Vagina (tissue), 2 donors: ENCODE measurements at places on chromosomes 1 and 21.

DNA sequence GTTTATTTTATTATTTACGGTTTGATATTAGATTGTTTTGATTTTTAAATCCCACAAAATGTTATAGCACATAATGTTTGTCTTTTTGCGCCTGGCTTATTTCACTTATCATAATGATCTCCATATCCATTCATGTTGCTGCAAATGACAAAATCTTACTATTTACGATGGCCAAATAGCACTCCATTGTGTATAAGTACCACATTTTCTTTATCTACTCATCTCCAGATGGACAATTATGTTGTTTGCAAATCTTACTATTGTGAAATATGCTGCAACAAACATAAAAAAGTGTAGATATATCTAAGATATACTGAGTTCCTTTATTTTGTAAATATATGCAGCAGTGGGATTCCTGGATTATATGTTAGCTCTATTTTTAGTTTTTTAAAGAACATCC is 1568.3 kb downstream of the AMY1C start:
- DNase-seq: no peak

- DNase-seq: no peak
Observed at GRCh38 chr1:82048596-82048995, 247.9 kb downstream of the ADGRL2 start.

DNA sequence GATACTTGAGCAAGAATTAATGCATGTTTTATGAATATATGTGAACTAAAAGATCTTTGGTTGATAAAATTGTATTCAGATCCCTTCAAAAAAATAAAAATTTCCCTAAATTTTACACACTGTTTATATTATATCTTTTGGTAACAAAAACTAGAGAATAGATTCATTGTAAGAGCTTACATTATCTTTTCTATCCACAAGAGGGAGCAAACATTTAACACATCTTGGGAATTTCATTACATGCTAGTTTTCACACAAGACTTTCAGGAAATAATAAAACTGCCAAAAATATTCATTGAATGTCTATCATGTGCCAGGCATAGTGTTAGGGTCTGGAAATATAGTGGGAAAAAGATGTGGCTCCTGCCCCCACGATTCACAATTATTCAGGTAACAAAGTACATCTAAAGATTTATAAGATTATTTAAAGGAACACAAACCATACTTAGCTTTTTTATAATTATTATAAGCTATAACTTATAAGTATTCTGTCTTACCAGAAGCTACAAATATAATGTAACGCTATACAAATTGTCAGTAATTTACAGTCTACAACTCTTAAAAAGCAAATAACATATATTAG is 30.6 kb downstream of the FAF1 start:
- DNase-seq: no peak

GRCh38 chr1:162892906-162893611 is 32.1 kb upstream of the CCDC190 start:
- DNase-seq: no peak

DNA sequence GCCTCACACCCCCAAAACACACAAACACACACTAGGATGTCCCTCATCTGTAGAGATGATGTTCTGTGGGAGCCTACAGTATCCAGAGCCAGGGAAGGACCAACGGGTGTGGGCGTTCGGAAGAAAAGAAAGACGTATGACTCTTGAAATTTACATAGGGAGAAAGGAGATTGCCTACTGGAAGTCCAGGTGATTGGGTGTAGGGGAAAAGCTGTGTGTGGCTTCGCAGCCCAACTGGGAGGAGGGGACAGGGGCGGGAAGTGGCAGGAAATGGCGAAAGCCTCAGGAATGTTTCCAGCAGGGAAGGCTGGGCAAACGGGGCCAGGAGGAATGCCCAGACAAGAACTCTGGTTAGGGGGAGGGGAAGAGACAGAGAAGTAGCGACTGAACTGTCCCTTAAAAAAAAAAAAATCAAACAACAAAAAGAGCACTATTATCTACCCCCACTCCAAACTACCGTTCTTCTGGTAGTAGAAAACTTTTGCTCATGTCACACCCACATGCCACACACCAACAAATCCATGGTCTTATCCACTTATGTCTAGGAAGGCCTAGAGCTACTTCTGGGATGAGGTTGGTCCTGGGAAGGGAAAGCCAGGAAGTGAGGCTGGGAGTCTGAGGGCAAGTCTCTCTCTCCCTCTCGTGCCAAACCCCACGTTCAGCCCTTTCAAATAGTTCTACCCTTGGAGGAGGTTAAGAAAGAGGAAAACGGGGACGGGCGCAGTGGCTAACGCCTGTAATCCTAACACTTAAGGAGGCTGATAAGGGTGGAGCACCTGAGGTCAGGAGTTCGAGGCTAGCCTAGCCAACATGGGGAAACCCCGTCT is 1.8 kb upstream of the CKS1B start:
- DNase-seq: no peak

GRCh38 chr1:61142726-61143500 is 60.6 kb downstream of the NFIA start:
- DNase-seq: no peak

DNA sequence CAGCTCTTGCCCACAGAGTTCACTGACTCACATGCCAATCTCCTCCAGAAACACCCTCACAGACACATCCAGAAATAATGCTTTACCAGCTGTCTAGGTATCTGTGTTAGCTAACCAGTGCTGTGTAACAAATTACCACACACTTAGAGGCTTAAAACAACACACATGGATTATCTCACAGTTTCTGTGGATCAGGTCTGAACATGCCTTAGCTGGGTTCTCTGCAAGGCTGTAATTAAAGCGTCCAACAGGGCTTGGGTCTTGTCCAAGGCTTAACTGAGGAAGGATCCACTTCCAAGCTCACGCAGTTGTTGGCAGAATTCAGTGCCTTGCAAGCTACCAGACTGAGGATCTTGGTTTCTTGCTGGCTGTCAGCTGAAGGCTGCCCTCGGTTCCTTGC is 92.5 kb upstream of the RGS4 start:
- DNase-seq: no peak

DNA sequence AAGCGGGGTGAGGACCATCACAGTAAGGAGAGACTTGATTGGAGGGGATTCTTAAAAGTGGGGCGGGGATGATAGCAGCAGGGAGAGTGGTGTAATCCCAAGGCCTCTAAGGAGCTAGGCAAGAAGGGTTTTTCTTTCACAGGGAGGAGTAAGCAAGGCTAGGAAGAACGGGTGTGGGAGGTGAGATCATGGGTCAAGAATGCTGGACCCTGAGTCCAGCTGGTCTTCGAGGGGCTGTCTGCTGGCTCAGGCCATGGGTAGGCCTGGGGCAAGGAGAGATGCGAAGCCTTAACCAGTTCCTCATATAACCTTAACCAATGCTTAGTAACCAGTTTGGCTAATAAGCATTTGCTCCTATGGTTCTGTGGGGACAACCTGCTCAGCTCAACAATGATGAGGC is 599.1 kb downstream of the NPHP4 start:
- no peak for DNase-seq

DNA sequence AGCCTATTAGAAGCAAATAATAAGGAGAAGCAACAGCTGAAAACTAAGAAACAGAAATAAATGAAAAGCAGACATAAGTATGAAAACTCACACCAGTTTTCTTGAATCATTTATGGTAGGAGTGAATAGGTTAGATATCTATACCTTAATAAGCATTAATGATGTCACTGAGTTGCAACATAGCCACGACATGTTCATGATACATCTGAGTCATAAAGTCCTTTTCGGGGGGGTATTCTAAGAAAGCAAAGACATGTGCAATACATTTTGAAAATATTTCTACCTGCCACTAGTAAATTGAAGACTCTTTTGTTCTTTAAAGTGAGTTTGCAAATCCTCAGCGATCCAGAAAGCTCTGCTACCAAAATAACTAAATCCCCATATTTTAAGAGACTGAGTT is 7.2 kb downstream of the CD34 start:
- DNase-seq: no peak
